ENCODE measurements at places on chromosomes 7 and 10.

- no peak for DNase-seq
These were observed 60.5 kb downstream of the SH2D4B start for GRCh38 chr10:80598084-80598798.

- no peak for DNase-seq
These were observed 128.9 kb downstream of the NRCAM start for GRCh38 chr7:108327353-108327752.

GRCh38 chr7:137753575-137753947 lies 93.2 kb downstream of the DGKI start:
- DNase-seq = no peak

DNA sequence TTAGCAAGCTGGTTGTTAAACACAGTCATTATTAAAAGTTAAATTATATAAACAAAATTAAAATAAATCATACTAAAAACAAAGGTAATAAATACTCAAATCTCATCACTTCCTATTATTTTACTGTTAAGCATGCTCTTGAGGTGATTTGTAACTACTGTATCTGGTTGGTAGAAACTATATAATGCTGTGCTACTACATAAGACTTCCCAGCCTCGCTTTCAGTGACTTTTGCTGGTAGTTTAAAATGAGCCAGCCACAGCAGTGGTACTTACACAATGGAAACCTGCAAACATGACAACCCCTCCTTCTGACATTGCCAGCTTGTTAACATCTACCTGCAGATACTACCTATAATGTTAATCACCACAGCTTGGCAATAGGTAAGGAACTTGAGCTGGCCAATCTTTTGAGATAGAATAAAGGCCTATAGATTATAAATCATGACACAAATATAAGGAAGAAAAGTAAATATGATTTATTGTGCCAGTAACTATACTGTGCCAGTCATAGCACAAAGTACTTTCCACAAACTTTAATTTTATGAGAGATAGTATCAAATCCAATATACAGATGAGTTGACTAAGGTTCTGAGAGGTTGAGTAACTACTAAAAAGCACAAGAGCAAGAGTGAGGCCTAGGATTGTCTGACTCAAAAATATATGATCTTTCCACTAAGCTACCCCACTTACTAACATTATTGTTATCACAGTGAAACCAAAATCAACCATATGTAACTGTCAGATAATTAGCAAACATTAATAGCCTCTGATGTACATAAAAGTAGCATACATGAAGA lies 181.1 kb upstream of the ASAH2 start:
- no peak for DNase-seq

DNA sequence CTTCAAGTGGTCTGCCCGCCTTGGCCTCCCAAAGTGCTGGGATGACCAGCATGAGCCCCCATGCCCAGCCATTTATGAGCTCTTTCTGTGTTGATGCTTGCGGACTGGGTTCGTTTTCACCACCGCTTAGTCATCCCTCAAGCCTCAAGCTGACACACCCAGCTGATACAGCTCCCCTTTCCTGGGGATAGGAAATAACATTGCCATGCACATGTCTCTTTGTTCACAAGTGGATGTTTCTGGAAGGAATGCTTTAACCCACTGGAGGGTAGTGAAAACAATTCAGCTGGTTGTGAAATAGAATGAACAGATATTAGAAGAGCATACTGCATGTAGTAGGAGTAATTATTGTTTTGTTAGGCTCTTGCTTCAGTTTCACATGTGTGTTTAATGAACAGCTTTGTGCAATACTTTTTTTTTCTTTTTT lies 8.5 kb upstream of the METTL27 start:
- peak; percentile 89 for DNase-seq

GRCh38 chr10:73917566-73918305 lies 6.8 kb downstream of the PLAU start:
- DNase-seq = no peak

- no peak for DNase-seq
These were observed 13.8 kb upstream of the FKBP9 start for GRCh38 chr7:32943252-32944030.

DNA sequence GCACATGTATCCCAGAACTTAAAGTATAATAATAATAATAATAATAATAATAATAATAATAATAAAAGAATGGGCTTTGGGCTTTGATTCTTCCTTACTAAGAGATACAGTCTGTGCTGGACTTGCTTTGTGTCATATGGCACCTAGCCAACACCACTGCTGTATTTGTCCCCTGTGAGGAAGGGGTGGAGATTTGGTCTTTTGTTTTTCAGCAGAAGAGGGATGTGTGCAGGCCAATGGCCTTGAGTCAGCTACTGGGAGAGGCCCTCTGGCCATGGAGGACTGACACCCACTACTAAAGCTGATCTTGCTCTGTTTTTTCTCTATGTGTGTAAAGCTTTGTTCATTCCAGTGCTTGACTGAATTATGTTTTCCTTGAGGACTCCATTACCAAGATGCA lies 573.0 kb upstream of the PCDH15 start:
- DNase-seq = no peak

DNA sequence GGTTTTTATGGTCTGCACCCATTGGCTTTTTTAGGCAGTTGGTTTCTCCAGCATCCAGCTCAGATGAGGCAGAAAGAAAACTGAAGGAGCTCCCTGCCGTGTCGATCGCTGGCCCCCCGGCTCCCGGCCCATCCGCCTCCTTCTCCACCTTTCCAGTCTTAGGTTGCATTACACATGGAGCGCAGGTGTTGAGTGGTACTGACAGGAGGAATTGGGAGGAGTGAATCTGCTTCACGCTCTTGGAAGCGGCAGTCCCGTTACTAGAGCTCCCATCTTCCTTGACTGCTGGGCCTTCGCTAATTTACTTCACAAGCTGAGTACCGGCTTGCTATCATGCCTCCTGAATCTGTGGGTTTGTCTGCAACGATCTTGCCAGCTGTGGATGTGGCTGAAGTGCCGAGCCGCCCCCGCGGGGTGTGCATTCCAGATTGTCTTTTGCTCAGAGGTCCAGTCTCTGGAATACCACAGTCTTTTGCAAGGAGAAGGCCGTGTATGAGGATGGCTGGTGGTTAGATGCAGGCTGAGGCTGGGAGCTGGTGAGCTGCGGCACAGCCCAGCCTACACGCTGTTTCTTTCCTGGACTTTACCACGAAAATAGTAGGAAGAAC lies 17.1 kb downstream of the IQCE start:
- no peak for DNase-seq

- DNase-seq = no peak
These were observed 1.6 kb downstream of the LRRTM3 start for GRCh38 chr10:66927251-66927935.

GRCh38 chr10:105963334-105963884 lies 1201.1 kb downstream of the SORCS1 start:
- no peak for DNase-seq

GRCh38 chr10:3186368-3186767 lies 13.8 kb upstream of the PITRM1 start:
- no peak for DNase-seq

DNA sequence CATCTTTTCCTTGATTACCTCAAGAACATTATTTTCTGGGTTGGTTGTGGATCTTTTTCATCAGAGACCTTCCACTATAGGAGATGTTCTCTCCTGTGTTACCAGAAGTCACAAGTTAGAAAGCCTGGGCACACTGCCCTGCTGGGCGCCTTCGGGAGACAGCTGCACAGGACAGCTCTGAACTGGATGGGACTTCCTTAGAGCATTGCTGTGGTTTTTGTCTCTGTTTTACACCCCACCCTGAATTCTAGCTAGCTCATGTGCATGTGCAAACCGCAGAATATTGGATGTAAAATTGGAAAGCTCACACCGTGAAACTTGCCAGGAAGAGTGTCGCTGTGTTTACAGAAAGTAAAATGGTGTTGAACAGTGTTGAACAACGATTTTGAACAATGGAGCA lies 54.4 kb upstream of the SEC61G start:
- DNase-seq = peak; percentile 33

DNA sequence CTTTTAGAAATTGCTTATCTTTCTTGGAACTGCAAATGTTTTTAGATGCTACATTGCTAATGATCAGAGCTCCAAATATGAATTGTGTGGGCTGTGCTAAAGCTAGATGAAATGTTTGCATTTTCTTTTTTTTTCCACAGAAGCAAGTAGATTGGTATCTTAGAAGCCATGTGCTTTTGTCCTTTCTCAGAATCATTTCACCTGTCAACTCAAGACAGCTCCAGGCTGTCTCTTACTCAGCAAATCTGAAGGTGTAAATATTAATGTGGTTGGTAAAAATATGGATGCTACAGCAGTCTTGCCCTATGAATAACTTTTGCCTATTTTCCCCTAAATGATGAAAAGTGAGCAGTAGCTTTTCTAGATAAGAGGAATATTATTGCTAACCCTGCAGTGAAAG lies 41.2 kb downstream of the AP3M1 start:
- no peak for DNase-seq

GRCh38 chr10:66378117-66378876 lies 547.5 kb upstream of the LRRTM3 start:
- DNase-seq = no peak

GRCh38 chr10:46024948-46025347 lies 5.5 kb downstream of the NCOA4 start:
- no peak for DNase-seq

DNA sequence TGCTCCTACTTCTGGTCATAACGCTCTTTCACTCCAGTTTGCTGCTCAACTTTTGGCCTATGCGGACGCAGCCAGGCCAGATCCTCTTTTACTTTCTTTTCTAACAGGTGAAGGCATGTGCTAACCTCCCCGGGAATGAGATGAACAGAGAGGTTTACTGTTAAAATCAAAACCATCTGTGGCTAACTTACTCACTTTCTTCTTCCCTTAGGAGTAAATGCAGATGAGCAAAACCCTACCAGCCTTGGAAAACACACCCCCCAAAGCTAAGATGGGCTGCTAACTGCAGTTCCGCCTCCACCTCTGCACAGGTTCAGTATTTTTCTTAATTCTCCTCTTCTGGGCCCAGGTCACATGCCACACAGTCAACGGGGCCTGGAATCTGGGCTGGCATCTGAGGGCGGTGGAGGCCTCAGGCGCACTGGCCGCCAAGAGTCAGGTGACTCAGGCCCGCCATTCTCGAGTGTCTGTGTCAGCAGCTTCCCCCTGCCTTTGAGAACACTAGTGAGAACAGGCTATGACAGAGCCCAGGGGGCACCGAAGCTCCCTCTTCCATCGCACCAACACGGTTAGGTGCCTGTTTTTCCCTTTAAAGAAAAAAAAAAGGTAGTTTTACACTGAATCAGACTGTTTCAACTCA lies 11.1 kb downstream of the FAM53B start:
- no peak for DNase-seq

- DNase-seq = no peak
These were observed 35.3 kb upstream of the MYL10 start for GRCh38 chr7:101664436-101664835.

- DNase-seq = no peak
These were observed 29.7 kb upstream of the GPAM start for GRCh38 chr10:112213098-112213823.
